Ascending aorta (tissue), 2 donors: ENCODE measurements at places on chromosomes 4 and X.
A peak's percentile ranks its signal among the peaks of the same experiment; 100 is the strongest.

DNA sequence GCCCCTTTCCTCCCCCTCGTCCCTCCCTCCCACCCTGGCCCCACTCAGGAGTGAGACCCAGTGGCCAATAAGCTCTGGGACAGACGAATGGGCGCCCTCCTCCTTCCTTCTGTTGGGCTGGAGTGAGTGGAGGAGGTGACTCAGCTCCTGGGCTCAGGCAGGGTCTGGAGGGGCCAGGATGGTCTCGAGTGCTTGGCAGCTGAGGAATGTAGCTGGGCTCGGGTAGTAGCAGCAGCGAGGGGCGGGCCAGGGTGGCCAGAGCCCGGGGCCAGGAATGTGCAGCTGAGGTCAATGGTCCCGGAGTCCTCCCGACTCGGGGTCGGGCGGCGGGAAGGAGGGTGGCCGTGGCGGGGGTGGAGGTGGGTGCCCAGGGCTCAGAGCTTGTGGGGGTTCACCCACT lies 15.0 kb downstream of the G6PD start:
- no peak for DNase-seq

- DNase-seq: no peak
Measured at GRCh38 chr4:174521800-174522182, 497 bp downstream of the HPGD start.

- no peak for DNase-seq
Measured at GRCh38 chr4:55758066-55758465, 61.5 kb upstream of the EXOC1L start.

- DNase-seq: no peak
Measured at GRCh38 chr4:15410750-15411149, 17.1 kb upstream of the C1QTNF7 start.

- no peak for DNase-seq
Measured at GRCh38 chr4:57119054-57119651, 9.0 kb upstream of the IGFBP7 start.

DNA sequence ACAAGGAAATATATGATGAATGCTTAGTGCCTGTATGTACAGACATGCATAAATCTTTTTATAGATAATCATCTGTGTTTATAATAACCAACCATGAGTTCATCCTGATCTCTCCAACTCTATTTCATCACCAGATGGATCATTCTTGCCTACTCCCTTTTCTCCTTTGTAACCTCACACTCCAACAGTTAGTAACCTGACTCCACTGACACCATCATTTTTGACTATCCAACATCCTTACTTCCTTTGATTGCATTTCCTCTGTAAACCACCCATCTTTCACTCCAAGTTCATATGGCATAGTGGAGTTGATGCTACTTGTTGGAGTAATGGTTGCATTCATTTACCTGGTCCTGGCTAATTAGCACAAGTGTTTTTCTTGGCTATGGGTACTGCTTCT lies 170.6 kb downstream of the ZNF330 start:
- DNase-seq: no peak

GRCh38 chr4:52726826-52727580 lies 24.2 kb downstream of the ERVMER34-1 start:
- DNase-seq: no peak

DNA sequence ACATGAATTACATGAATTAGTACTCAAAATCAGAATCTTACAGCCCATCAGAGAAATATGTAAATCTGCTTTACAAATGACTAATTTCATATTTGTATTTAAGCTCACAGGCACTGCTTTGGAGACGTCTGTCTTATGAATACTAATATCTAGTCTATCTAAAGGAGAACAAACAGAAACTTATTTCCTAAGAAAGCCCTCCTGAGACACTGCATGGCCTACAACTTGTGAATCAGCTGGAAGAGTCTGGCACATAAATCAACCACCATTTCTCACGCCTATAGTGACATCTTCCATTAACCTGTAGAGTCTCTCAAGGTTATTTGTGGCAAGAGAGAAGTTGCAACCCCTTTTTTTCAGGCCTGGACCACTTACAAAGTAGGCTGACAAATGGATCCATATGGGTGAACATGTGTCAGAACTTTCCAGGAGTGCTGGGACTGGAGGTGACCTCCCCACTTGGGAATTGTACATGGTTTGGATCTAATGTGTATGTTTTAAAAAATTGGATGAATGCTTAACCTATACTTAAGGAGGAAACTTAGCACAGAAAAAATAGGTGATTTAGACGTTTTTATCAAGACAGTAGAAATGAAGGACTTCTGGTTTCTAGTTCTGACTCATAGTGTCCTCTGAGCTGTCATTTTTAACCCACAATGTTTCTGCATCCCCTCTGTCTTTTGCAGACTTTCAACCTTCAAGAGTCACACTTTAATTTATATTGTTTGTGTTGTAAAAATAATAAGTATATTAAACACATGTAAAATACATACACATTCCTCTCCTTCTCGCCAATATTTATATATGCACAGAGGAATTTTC lies 83.2 kb upstream of the ARHGAP24 start:
- DNase-seq: no peak

GRCh38 chr4:56671860-56672259 lies 9.2 kb downstream of the HOPX start:
- no peak for DNase-seq

DNA sequence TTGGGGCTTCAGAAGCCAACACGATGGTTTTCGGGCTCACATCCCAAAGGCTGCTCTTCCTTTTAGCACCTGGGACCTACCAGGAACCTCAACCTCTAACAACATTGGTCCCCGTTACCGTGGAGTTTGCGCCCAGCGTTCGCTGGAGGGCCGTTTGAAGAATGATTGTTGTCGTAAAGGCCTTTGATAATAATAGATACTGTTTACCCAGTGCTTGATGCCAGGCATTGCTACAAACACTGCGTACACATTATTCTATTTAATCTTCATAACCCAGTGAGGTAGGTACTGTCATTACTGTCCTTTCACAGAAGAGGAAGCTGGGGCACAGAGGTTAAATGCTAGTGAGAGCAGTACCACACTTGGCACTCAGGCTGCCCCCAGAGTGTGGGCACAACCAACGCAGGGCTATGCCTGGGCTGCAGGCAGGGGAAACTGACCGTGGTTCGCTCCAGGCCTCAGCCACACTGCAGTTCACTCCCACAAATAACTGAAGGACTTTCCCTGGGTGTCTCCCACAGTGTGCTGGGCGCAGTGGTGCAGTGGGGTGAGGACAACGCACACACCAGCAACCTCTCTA lies 1.0 kb upstream of the ACSL1 start:
- DNase-seq: no peak

DNA sequence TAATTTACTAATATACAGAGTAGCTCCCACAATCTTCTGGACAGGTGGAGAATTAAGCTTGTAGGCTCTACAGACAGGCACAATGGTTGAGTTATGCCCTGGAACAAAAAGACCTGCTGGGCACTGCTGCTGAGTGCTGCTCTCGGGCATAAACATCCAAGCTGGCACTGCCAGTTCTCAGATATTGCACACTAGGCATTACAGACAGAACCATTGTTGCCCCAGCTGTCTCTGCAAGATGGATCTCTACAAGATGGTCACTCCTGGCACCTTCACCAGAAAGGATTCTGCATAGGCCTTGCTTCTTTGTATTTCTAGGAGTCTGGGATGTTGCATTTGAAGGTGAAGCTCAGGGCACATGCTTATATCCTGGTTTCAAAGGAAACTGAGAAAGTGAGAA lies 527.1 kb downstream of the STIM2 start:
- DNase-seq: no peak

GRCh38 chr4:84263415-84263814 lies 235.7 kb downstream of the NKX6-1 start:
- no peak for DNase-seq

GRCh38 chrX:96182366-96182765 lies 502.3 kb upstream of the DIAPH2 start:
- no peak for DNase-seq

- DNase-seq: no peak
Measured at GRCh38 chrX:112147206-112147605, 64.6 kb upstream of the TRPC5 start.

DNA sequence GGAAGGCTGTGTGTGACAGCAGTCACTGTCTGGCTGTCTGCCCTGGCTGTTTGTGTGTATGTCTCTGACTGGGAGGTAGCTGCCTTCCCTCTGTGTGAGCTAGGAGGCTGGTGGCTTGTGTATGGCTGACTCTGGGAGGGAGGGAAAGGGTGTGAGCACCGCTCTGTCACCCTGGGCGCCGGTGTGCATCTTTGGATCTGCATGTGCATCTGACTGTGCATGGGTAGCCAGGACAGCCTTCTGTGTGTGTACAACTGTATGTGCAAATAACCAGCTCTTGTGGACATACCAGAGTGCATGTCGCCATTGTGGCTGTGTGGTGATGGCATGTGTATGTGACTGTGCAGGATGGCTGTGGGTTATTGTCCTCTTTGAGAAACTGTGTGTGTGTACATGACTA lies 7.4 kb upstream of the ERAS start:
- no peak for DNase-seq

- no peak for DNase-seq
Measured at GRCh38 chrX:41339148-41339547, 5.2 kb downstream of the DDX3X start.

DNA sequence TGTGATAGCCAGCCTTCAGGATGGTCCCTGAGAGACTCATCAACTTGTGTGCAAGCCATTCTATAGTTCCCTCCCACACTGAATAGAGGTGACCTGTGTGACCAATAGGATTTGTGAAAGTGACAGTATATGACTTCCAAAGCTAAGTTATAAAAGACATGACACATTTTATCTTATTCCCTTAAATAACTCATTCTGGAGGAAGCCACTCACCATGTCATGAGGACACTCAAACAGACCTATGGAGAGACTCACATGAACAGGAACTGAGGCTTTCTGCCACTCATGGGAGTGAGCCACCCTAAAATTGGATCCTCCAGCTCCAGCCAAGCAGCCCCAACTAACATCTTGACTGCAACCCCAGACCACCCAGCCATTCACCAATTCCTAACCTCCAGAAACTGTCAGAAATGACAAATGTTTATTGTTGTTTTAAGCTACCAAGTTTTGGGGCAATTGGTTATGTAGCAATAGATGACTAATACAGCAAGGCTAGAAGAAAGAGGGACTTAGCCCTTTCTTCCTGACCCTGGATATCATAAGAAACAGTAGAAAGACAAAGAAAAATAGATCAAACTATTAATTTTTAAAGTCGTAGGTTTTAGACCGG lies 9.0 kb upstream of the CHIC2 start:
- no peak for DNase-seq

GRCh38 chr4:78944381-78944780 lies 5.1 kb upstream of the PAQR3 start:
- DNase-seq: no peak

- no peak for DNase-seq
Measured at GRCh38 chrX:123222920-123223319, 38.8 kb downstream of the GRIA3 start.

- DNase-seq: no peak
Measured at GRCh38 chr4:187027272-187027671, 303.6 kb upstream of the FAT1 start.

DNA sequence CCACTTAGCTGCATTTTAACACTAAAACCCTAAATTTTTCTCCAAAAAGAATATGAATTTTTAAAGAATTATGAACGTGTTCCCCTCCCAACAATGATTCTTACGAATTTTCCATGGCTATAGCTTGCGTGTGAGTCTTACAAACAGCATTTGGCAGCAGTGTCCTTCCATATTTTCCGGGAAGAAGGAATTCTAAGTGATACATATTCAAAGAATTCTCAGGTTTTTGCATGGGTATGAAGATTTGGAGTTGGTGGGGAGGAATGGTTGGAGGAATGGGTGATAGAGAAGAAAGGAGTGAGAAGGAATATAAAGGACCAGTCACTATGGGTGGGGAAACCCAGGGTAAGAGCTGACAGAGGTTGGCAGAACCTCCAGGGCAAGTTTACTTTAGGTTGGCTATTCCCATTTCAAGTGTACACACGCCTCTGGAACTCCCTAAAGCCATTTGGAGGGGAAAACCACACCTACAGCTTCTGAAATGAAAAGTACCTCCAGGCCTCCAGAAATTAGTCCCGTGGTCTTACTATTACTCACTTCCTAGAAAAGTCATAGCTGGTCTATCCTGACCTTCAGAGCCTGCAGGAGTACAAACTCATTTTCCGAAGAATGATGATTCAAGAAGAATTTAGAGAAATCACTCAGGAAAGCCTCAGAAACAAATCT lies 420.8 kb upstream of the DIPK2B start:
- no peak for DNase-seq

DNA sequence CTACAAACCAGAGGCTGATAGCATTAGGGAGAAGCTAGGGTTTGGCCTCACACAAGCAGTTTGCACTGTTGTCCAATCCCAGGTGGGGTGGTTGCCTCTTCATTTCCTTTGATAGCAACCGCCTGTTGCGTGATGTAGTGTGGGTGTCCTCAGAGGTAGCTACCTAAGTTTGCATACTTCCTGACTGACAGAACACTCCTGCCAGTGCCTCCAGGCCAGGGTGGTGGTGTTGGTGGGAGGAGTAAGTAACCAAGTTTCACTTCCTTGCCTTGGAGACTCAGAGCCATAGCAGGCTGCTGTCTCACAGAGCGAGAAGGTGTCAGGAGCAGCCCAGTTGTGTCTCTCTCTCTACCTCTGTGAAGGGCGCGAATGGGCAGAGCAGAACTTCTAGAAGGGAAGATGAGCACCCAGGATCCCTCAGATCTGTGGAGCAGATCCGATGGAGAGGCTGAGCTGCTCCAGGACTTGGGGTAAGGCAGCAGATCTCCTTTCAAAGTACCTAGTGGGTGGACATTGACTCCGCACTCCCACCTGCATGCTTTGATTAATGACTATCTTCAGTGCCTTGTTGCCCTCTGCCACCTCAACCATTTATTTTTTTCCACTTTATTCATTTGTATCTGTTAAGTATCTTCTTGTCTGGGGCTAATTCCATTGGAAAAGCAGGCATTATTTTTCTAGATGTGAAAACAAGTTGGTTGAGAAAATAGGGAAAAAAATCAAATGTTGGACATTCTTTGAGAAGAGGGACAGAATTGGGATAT lies at the start of gene DAPP1:
TSS of gene DAPP1 (plus strand) at position 283 of the 764 bp plus-strand sequence. CDS start at position 370, 87 bp downstream.
- DNase-seq: peak; percentile 69

- DNase-seq: no peak
Measured at GRCh38 chr4:152591396-152591795, 55.5 kb upstream of the FBXW7 start.
